ENCODE measurements at places on chromosomes 7 and 10.

- no peak for DNase-seq
These were observed 89.8 kb upstream of the PCBD1 start for GRCh38 chr10:70978181-70978580.

- DNase-seq: no peak
These were observed 206.7 kb downstream of the CAMK1D start for GRCh38 chr10:12556039-12556438.

- no peak for DNase-seq
These were observed 32.1 kb downstream of the PFKP start for GRCh38 chr10:3099291-3100092.

GRCh38 chr7:150800581-150801241 lies at the start of gene TMEM176A:
Gene TMEM176A (plus strand): TSS chr7:150800769. CDS start chr7:150801551, 782 bp downstream.
- no peak for DNase-seq

DNA sequence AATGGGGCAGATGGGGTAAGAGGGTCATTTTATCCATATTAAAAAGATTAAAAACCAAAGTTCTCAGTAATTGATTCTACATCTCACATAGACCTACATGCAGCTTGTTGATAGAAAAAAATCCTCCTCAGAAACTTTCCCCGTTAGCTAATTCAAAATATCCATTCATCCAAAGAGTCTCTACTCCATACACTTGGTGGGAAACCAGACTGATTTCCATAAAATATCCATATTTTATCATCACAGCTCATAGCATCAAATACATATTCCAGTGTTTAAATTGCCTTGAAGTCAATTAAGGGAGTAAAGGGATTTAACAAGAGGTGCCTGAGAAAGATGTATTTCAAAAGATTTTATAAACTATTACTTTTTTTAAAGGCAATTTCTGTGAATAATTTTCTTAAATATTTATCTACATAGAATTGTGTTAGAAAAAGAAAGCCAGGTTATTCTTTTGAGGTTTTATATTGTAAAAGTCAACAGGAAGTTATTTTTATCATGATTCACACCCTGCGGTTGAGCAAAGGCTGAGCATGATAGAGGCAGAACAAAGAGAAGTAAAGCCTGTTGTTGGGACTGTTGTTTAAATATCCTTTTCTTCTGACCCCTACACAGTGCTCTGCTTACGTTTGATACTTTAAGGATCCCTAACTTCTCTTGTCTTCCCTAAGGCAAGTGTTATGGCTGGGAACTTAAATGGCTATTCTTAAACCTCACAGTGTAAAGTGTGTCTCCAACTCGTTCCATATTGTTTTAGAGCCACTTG lies 266.7 kb downstream of the PRKG1 start:
- DNase-seq: no peak

DNA sequence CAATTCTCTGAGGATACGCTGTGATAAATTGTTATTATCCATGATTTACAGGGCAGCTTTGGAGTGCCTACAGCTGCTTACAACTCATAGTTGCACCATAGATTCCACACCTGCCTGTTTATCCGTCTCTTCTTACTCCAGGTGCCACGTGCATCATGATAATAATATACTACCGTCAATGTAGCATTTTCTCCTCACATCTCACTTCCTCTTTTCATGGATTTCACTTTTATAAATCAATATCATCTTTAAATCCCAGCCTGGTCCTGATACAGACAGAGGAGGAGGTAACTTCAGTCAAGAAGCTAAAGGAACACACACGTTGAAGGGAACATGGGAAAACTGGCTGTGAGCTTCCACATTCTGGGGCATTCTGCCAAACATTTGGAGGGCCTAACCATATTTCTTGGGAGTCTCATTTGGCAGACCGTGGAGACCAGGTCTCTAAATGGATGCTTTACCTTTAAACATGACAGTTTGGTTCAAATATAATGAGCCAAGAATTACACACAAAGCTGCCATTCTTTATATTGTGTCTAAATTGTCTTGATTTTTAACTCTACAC lies 2.4 kb downstream of the CH25H start:
- DNase-seq: no peak

DNA sequence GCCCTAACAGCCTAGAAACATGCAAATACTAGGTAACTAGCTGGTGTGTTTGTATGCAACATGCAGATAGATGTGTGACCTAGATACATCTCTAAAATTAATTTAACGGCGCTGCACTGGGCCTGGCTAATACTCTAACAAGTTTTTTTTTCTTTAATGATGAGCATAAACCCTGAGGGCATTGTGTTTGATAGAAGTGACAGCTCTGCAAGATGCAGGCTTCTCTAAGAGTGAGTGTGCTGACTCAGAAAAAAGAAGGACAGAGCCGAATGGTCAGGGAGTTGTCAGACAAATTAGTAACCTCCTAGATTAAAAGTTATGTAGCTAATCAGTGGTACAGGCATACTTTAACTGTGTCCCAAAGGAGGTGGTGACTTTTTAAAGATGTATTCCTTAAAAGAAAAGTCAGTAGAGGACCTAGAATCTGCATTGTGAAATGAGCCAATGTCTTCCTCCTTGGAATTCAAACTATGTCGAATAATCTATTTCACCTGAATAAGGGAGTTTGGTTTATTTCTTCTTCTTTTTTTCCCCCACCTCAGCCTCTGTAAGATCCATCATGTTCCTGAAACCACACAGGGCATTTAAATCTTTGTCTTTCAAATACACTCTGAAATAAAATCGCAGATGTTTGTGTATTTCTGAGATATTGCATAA lies 315.1 kb downstream of the GFRA1 start:
- no peak for DNase-seq

DNA sequence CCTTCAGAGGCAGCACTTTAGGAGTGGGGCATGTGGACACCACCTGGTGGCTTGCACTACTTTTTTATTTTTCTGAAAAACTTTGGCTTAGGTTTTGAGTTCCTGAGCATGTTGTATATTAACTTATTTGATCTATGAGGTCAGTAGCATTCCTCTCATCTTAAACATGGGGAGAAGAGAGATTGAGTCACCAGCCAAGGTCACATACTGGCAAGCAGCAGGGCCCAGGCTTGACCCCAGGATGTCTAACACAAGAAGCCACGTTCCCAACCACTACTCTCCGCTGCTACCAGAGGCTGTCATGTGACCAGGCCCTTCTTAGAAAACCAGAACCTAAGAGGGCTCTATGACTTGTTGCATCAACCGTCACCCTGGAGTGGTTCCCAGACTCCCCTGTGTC lies 210.3 kb upstream of the GPR26 start:
- DNase-seq: no peak

DNA sequence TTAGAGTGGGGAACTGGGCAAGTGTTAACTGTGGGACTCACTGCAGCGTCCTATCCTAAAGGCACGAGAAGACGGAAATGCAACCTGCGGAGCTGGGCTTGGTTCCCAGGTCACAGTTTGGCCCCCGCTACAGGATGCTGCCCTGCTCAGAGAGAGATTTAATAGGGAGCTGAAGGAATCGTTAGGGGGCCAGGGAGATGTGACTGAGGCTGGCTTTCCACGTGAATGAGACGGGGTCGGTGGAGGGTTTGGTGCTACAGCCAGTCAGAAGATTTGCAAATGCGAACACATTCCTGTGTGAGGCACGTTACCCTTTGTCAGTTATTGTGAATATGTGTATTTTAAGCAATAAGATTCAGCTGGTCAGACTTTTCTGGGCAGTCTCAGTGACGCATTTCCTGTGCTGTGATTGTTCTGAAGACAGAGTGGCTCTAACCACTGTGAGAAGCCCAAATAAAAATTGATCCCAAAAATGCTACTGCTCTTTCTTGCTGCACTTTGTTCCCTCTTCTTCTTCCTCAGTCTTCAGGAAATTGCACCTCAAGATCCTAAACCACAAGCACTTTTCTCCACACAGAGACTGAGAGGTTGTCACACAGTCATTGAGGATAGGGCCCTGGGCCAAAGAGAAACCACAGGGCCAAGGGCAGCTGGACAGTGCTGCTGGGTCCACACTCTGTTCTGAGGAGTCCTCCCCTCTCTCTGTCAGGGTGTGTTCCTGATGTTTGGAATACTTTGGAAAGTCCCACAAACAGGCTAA lies 21.2 kb downstream of the CYP17A1 start:
- no peak for DNase-seq

DNA sequence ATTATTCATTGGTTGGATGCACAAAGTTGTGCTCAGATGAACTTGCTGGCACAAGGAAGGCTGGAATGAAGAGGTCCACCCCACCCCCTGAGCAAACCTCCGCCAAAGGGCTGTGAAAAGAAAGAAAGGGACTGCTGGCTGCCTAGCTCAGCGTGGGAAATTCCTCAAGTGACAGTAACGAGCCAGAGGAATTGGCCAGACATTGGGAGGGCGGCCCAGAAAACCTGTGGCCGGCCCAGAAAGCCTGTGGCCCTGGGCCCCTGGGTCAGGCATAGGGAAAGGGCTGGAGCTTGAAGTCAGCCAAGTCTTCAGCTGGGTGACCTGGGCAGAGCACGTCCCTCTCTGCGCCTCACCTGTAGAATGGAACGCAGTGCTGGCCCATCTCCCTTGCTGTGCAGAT lies 30.6 kb upstream of the CTBP2 start:
- no peak for DNase-seq

DNA sequence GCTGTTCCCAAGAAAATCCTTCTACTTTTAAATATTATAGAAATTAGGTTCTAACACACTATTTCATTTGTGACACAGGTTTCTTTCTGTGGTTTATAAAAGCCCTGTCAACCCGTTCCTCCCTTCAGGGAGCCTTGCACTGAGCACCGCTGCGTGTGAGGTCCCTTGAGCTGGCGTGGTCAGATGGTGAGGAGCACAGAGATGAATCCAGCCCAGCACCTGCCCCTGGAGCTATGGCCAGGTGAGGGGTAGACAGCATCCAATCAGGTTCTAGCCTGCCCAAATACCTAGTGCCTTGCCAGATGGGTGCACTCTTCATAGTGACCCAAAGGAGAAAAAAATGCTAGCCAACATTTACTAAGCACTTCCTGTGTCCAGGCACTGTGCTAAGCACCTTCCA lies 15.7 kb downstream of the ZCCHC24 start:
- no peak for DNase-seq

- DNase-seq: no peak
These were observed 48.1 kb upstream of the ZPBP start for GRCh38 chr7:50141131-50141530.

DNA sequence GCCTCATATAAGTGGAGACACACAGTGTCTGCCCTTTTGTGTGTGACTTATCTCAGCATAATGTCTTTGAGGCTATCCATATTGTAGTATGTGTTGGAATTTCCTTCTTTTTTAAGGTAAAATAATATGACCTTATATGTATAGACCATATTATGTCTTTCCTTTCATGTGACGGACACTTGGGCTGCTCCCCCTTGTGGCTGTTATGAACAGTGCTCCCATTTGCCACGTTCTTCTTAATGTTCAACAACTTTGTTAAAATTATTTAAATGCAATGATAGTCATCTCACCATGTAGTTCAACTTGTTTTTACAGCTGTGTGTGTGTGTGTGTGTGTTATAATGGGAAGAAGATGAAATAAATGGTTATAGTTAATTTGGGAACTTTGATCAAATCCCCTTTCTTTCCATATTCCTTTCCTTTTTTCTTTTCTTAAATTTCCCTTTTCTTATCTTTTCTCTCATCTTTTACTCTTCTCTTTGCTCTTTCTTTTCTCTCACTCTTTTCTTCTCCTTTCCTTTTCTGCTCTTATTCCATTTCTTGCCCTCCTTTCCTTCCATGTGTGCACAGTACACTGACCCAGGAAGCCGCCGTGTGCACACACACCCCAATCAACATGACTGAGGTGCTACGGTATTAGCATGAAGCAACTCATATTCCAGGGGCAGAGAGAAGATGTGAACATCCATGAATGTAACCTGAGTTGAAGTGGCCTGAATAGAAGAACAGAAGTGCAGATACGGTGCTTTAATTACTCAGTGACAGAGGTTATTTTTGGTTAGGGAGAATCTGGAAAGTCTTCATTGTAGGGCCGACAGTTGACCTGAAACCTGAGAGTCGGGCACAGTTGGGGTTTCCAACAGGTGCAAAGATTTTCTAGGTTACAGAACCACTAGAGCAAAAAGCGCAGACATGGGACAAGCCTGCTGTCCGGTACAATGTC lies 596.6 kb downstream of the SDK1 start:
- DNase-seq: peak; percentile 18

GRCh38 chr7:44980393-44981034 lies 1.7 kb upstream of the MYO1G start:
- peak; percentile 54 for DNase-seq

DNA sequence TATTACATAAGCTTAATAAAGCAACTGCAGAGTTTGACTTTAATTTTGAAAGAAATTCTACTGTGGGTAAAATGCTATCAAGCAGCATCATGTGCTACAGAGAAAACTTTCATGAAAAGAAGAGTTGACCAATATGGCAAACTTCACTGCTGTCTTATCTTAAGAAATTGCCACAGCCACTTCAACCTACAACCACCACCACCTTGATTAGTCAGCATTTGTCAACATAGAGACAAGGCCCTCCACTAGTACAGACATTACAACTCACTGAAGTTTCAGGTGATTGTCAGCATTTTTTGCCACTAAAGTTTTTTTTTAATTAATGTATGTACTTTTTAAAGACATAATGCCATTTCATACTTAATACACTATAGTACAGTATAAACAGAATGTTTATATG lies 350.3 kb downstream of the HPSE2 start:
- DNase-seq: no peak

DNA sequence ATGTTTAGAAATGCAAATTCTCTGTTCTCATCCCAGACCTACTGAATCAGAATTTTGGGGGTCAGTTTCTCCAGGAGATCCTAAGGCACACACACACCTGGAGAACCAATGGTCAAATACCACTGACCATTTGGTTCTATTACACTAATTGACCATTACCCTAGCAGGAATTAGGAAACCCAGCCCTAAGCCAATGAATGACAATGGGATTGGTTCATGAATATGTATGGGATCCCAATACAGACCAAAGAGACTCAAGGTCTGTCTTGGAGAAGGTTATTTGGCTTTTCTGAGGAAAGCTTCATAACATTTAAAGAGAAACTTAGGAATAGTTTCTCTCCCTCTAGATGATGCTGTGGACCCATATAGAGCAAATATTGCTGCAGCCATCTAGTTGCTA lies 317.0 kb downstream of the BMPER start:
- no peak for DNase-seq

DNA sequence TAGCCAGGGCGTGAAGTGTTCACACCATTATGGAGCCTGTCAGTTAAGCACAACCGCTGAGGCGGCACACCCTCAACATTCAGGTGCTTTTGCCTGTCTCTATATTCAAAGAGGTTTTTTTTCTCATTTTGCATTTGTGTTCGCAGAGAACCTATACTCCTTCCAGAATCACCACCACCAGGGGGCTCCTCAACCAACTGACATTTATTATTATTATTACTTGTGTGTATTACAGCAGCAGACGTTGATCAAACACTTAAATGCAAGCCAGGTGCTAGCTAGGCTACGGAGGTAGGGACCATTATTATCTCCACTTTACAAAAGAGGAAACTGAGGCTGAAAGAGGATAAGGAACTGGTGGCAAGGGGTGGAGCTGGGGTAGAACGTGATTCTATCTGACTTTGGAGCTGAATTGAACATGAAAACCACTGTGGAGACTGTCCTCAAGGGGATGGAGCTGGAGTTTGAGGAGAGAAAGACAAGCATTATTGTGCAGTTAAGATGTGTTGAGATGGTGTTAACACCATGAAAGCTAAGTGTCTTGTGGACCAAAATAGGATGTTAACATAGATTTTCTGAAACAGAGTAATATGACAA lies 133.8 kb upstream of the PLXNA4 start:
- DNase-seq: no peak

GRCh38 chr7:14321947-14322346 lies 332.5 kb upstream of the ETV1 start:
- DNase-seq: no peak

GRCh38 chr7:158595068-158595467 lies 7.4 kb upstream of the PTPRN2 start:
- no peak for DNase-seq
